Cardiac fibroblast (primary cell): ENCODE measurements at places on chromosomes 13 and 19.
A peak's percentile ranks its signal among the peaks of the same experiment; 100 is the strongest.

- DNase-seq, result peak; percentile 60
These were observed at the start of gene CTXN1 for GRCh38 chr19:7926021-7926726. Gene CTXN1 (minus strand): TSS chr19:7926135. CDS start chr19:7925538, 597 bp downstream.

DNA sequence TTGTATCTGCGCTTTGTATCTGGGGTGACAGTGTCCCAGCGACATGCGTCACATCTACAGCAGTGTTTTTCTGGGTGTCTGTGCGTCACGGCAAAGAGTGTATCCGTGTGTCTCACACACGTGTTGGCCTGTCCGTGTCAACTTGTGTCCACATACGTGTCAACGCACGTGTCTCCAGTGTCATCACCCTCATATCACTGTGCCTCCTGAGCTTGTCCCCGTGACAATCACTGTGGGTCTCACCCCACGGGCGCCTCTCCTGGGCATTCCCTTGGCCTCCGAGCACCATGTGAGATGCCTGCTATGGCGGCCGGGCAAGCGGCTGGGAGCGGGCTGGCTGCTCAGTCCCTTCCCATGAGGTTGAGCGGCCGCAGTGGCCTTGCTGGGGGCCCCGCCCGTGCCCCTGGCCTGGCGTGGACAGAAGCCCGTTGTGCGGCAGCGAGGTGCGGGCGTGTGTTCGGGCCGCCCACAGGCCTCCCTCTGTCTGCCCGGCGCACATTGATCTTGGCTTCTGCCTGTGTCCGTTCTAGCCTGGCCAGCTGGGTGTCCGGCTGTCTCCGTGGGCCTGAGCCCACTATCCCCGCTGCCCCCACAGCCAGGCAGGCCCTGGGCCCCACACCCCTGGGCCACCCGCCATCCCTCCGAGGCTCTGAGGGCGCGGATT is 6.4 kb downstream of the NFIX start:
- DNase-seq, result no peak

GRCh38 chr19:30325676-30326392 is 46.4 kb upstream of the ZNF536 start:
- no peak for DNase-seq

- DNase-seq, result no peak
These were observed 687 bp downstream of the KIR3DL2 start for GRCh38 chr19:54850930-54851329.

- DNase-seq, result no peak
These were observed 402.4 kb downstream of the KCNRG start for GRCh38 chr13:50417597-50417996.

- no peak for DNase-seq
These were observed 13.2 kb downstream of the FUZ start for GRCh38 chr19:49799798-49800376.

DNA sequence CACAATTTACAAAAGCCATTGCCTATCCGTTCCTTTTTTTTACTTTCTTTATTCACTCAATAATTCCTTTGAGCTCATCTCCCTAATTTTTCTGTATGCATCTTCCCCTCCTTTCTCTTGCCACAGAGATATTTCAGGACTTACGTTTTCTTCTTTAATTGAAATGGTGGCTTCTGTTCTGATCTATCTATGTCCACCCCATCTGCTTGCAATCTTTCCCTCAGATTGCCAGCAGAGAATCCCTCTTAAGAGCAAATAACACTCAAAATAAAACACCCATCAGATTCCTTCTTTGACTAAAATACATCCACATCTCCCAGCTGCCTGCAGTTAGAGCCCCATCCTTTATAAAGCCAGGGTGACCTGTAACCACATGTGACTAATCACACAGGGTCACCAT is 478.6 kb downstream of the EFNB2 start:
- no peak for DNase-seq
